PC-3 (cell line): ENCODE measurements at places on chromosomes 2 and 18.

- H3K27me3 ChIP-seq = peaks cover 25% of the 10 kb centered on the region; the same call in 1 of the 2 replicates
- peaks cover 5% of the 10 kb centered on the region; the same call in 1 of the 2 replicates for H3K4me1 ChIP-seq
- H3K4me3 ChIP-seq = no peak overlapping the region
Observed at GRCh38 chr2:219857751-219858150, 230.3 kb downstream of the SLC4A3 start.

GRCh38 chr2:217379807-217380206, 519.9 kb upstream of the TNP1 start:
- no peak overlapping the region for H3K4me3 ChIP-seq
- DNase-seq = no peak
- no peak overlapping the region for H3K27ac ChIP-seq
- H3K4me1 ChIP-seq = no peaks in the 10 kb centered on the region
- no peaks in the 10 kb centered on the region for H3K27me3 ChIP-seq
- no peaks in the 10 kb centered on the region for H3K36me3 ChIP-seq

DNA sequence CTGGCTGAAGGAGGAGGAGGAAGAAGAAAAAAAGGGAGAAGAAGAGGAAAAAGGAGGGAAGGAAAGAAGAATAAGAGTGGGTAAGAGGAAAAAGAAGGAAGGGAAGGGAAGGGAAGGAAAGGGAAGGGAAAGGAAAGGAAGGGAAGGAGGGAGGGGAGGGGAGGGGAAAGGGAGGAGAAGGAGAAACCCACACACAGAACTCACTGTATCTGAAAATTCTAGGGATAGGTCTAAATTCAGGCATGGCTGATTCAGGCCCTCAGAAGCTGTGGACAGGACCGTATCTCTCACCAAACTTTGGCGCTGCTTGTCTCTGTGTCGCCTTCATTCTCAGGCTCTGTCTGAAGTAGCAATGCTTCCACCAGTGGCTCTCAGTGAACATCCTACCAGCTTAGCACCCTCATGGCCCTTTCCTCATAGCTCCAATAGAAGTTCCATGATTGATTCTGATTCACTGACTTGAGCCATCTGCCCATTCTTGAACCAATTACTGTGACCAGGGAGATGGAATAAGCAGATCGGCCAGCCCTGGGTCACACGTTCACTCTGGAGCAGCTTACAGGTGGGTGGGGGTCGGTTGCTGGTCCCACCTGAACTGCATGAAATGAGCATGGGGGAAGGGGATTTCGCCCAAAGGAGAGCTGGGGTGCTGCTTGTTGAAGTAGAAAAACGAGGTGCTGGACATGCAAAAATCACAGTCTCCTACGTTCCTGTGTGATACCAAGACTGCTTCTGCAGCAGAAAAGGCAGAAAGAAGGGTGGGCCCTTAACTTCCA, 59.7 kb downstream of the TTC32 start:
- H3K4me3 ChIP-seq = no peak overlapping the region
- H3K4me1 ChIP-seq = no peaks in the 10 kb centered on the region
- H3K27me3 ChIP-seq = no peaks in the 10 kb centered on the region
- H3K27ac ChIP-seq = no peak overlapping the region
- DNase-seq = no peak
- H3K36me3 ChIP-seq = no peaks in the 10 kb centered on the region

DNA sequence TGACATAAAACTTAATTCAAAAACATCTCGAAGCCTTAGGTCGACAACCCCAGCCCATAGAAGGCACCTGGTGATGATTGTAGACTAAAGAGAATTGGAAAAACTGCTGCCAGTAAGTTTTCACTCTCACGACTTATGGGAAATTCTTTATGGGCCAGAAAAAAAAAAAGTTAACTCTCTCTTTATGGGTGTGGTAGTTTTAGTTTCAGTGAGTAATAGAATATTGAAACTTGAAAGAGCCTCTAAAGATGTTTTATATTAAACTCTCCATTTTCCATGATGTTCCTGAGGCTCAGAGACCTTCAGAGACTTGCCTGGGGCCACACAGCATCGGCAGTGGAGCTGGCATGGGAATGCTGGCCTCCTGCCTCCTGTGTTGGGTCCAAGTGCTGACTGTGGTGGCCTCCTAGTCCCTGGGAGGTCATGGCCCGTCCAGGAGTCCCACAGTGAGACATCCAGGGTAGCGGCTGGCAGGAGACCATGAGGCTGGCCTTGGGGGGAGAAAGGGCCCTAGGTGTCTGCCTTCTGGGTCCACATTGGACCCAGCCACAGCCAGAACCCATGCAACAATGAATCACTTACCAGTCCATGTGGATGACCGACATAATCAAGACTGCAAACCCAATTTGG, 158.9 kb downstream of the SEPTIN10 start:
- no peaks in the 10 kb centered on the region for H3K36me3 ChIP-seq
- no peaks in the 10 kb centered on the region for H3K4me1 ChIP-seq
- no peaks in the 10 kb centered on the region for H3K27me3 ChIP-seq
- H3K4me3 ChIP-seq = no peak overlapping the region
- H3K27ac ChIP-seq = no peak overlapping the region
- no peak for DNase-seq

DNA sequence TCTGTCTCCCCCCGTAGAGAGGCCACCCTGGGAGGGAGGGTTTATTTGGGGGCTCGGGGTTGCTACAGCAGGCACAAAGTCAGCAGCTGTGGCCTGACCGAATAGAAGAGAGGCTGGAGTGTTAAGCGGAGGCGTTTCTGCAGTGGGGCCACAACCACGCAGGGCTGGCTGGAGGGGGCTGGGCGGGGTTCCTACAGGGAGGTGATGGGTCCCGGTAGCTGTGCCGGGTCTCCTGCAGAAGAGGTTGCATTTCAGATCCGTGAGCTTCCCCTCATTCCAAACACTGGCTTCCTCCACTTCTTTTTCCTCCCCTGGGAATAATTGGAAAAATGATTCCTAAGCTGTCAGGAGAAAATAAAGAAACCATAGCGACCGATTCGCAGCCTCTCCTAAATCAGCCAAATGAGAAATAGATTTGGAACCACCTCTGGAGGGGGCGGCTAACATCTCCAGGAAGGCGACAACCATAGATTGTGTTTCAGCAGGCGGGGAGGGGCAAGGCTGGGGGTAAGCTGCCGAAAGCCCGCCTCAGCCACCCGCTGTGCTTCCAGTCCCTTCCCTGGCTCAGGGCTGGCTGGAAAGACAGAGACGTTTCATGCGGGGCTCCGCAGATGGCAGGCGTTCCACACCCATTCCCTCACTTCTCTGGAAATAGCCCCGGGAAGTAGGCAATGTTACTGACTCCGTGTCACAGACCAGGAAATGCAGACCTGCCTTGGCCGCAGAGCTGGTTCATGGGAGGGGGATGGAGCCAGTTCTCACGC, 85.6 kb upstream of the TAF1B start:
- DNase-seq = no peak
- no peak overlapping the region for H3K27ac ChIP-seq
- H3K27me3 ChIP-seq = no peaks in the 10 kb centered on the region

DNA sequence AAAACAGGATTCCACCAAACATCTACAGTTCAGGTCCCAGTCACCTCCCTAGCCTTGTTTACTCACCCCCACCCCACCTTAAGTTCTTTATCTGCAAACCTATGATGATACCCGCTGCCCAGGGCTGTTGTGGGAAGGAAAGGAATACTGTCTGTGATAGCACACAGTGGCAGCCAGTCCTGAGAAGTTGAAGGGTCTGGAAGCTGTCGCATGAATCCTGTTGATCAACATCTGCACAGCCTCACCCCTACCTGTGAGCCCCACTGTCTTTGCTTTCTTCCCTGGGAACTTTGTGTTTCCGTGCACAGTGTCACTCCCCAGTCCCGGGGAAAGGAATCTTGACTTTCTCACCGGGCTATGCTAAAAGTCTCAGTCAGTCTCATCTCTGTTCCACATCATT, 160.7 kb upstream of the EPAS1 start:
- DNase-seq = no peak
- no peak overlapping the region for H3K27ac ChIP-seq
- no peaks in the 10 kb centered on the region for H3K36me3 ChIP-seq
- no peak overlapping the region for H3K4me3 ChIP-seq

- peaks cover 44% of the 10 kb centered on the region for H3K27me3 ChIP-seq
- H3K4me1 ChIP-seq = no peaks in the 10 kb centered on the region
- no peak overlapping the region for H3K27ac ChIP-seq
- H3K4me3 ChIP-seq = no peak overlapping the region
Observed at GRCh38 chr2:205850132-205850531, 167.8 kb downstream of the NRP2 start.

GRCh38 chr2:230650585-230651137, 62.0 kb upstream of the CAB39 start:
- H3K27me3 ChIP-seq = no peaks in the 10 kb centered on the region
- DNase-seq = no peak
- H3K4me3 ChIP-seq = no peak overlapping the region
- H3K27ac ChIP-seq = no peak overlapping the region
